Iris pigment epithelial cell (primary cell): ENCODE measurements at places on chromosomes 6 and 20.

DNA sequence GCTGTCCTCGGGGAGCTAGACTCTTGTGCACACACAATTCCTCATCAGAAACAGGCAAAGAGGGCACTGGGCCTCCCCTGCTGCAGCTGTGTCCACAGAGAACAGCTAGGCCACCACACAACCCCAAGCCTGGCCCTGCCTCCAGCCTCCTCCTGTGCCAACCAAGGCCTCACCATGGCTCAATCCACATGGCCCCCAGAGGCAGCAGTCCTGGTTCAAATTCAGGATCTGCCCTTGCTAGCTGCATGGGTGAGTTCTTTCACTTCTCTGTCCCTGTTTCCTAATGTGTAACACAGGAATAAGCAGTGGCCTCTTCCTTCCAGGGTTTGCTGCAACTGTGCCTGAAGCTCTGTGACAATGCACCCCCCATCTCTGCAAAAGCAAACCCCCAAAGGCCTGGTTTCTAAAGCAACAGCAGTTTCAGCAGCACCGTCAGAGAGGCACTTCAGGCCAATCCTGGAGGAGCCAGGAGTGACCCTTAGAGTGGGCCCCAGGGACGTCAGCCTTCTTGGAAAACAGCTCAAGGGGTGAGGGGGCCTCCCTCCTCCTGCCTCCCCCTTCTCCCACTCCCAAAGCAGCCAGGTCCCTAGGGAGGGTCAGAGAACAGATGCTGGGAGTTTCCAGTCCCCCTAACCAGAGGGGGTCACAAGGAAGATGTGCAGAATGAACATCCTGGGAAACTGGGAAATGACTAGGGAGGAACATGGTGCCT, 2.2 kb downstream of the ADISSP start:
- no peak for DNase-seq

DNA sequence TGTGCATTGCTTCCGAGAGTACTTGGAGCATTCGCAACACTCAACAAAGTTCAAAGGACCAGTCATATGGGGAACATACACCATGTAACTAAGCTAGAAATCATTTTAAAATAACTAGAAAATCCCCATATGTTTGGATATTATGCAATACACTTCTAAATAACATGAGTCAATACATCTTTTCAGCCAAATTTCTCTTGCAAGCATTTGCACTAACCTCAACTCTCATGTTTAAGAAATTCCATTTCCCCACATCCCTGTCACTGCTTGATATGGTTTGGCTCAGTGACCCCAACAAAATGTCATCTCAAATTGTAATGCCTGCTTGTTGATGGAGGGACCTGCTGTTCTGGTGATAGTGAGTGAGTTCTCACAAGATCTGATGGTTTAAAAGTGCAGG, 85.7 kb upstream of the CST7 start:
- DNase-seq: peak; percentile 59

GRCh38 chr6:15524861-15525401, 137.9 kb downstream of the DTNBP1 start:
- no peak for DNase-seq

- DNase-seq: peak; percentile 34
Measured at GRCh38 chr20:8330785-8331695, 199.0 kb downstream of the PLCB1 start.

DNA sequence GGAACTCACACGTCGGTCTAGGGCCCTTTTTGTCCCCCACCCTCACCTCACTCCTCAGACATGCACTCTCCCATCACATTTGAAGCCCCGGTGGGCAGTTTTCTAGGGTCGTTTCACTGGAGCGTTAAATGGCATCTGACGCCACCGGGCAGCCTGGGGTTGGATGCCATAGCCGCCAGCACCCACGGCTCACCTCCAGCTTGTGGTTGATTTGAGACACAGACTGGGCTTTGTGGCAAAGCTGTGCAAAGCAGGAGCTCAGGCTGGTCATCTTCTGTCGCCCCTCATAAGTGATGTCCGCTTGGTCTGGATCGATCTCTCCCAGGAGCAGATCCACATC, 530 bp downstream of the GOPC start:
- DNase-seq: no peak

DNA sequence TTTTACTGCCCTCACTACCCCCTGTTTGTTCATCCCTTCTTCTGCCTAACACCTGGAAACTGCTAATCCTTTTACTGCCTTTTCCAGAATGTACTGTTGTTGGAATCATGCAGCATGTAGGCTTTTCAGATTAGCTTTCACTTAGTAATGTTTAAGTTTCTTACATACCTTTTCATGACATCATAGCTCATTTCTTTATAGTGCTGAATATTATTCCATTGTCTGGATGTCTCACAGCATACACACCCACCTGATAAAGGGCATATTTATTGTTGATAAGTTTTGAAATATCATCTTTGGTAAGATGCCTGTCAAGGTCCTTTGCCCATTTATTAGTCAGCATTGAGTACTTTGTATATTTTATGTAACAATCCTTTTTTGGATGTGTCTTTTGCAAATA, 588.2 kb upstream of the NRSN1 start:
- peak; percentile 7 for DNase-seq

DNA sequence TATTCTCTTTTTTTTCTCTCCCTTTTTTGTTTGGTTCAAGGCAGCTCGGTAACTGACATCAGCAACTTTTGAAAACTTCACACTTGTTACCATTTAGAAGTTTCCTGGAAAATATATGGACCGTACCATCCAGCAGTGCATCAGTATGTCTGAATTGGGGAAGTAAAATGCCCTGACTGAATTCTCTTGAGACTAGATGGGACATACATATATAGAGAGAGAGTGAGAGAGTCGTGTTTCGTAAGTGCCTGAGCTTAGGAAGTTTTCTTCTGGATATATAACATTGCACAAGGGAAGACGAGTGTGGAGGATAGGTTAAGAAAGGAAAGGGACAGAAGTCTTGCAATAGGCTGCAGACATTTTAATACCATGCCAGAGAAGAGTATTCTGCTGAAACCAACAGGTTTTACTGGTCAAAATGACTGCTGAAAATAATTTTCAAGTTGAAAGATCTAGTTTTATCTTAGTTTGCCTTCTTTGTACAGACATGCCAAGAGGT, 10.6 kb downstream of the HEY2 start:
- no peak for DNase-seq

GRCh38 chr6:122494665-122495272, 23.2 kb upstream of the SERINC1 start:
- no peak for DNase-seq

DNA sequence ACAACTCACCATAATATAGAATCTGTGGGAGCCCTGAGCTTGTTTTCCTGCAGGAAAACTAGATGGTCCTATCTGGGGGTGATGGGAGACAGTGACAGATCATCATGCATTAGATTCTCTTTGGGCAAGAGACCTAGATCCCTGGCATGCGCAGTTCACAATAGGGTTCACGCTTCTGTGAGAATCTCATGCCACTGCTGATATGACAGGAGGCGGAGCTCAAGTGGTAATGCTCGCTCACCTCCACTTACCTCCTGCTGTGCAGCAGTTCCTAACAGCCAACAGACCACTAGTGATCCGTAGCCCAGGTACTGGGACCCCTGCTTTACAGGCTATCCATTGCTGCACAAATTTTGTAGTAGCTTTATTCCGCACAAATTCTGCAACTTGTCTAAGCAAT, 84.5 kb downstream of the HIVEP2 start:
- DNase-seq: no peak

- DNase-seq: no peak
Measured at GRCh38 chr20:64256282-64256935, 861 bp downstream of the PCMTD2 start.
